Fibroblast of skin of scalp (primary cell): ENCODE measurements at places on chromosomes 4 and X.
A peak's percentile ranks its signal among the peaks of the same experiment; 100 is the strongest.

DNA sequence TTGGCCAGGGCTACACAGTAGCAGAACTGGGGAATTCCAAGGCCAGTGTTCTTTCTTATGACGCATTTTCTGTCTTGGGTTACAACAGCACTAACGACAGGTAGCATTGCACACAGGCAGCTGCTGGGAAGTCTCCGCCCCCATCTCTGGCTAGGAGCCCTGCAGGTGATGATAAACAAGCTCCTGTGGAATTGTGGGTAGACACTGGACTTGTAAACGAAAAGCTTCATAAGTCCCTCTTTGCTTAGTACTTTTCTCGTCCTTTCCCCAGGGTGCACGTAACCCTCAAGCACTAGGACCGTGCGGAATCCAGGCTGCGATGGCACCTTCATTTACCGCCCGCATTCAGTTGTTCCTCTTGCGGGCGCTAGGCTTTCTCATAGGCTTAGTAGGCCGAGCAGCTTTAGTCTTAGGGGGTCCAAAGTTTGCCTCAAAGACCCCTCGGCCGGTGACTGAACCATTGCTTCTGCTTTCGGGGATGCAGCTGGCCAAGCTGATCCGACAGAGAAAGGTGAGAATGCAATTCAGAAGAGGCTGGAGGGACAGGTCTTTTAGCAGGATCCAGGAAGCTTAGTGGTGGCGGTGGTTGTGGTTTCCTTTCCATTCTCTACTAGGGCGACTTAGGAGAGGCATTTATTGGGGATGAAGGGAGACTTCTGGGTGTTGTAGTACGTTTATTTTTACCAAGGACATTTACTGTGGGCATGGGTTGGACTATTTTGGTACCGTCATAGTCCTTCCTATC is at the start of gene FAAH2:
Gene FAAH2 (plus strand): TSS at position 200 of the 745 bp plus-strand sequence. CDS start 120 bp downstream, at position 320.
- DNase-seq = no peak

DNA sequence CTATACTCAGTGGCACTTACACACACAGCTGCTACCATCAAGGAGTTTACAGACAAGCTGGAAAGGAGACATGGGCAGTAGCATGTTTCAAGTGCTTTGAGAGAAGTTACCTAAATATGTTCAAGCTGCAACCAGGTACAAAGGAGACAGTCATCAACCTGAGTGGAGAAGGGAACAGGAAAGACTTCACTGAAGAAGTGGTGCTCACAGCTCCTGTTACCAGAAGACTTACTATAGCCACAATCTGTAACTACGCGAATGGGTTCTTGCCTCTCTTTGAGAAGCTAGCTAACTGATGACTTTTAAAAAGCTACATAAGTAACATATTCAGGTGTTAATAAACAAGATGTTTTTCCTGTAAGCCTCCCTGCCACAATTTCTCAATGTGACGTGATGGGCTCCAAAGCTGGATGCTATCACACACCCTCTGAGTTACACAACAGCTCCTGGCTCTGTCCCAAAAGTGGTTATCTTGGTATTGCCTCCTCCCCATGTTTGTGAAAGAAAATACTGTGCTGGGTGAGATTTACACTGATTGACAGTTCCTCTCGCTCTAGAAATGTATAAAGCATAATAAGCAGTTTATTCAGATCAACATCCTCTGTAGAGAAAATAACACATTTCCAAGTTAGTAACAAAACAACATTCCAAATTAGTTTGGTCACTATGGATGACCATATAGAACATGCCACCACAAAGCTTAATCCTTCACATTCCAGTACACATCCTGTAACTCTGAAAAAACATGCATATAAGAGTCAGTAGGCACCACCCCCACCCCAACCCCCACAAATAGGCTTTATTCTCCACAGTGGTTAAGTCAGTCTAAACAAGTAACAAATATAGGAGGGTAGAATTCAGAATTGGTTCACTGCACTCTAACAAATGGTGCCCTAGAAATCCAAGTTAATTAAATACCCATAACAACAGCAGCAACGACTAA is 81.8 kb downstream of the FRYL start:
- peak; percentile 93 for DNase-seq

DNA sequence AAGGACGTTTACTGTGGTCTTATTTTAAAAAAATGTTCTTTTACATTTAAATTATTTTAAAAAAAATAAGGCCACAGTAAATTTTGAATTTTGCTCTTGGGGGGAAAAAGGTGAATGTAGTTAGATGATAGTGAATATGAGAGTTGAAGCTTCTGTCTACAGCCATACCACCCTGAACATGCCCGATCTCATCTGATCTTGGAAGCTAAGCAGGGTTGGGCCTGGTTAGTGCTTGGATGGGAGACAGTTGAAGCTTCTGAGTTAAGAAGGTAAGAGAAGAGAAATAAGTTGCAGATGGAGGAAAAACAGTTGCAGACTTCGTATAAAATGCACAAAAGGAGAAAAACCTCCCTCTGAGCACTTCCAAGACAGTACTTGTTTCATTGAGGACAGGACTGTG is 115.6 kb upstream of the NR3C2 start:
- DNase-seq = no peak

DNA sequence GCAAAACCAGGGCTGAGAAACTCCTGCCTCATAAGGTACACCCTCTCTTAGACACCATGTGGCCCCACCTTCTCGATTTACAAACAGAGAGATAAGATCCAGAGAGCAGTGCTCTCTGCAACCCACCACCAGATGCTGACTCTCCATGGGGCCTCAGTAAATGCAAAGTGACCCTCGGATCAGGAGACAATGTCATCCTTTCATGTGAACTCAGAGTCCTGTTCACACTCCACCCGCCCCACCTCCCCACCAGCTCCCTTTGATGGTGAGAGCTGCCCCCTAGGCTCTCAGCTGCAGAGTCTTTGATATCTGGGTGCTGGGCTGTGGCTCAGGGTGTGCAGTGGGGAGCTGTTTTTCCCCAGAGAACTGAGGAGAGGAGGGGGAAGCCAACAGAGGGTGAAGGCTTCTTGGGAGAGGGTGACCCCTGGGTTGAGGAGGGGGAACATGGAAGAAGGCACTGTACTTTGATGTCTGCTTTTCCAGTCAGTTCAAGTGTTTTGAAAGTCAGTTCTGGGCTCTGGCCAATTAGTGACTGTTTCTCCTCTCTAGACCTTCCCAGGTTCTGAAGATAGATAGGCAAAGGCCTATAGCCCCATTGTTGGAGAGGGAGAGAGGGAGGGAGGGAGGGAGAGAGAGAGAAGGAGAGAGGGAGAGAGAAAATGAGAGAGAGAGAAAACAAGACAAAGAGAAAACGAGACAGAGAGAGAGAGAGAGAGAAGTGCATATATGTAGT is 88.2 kb downstream of the SCD5 start:
- DNase-seq = no peak

DNA sequence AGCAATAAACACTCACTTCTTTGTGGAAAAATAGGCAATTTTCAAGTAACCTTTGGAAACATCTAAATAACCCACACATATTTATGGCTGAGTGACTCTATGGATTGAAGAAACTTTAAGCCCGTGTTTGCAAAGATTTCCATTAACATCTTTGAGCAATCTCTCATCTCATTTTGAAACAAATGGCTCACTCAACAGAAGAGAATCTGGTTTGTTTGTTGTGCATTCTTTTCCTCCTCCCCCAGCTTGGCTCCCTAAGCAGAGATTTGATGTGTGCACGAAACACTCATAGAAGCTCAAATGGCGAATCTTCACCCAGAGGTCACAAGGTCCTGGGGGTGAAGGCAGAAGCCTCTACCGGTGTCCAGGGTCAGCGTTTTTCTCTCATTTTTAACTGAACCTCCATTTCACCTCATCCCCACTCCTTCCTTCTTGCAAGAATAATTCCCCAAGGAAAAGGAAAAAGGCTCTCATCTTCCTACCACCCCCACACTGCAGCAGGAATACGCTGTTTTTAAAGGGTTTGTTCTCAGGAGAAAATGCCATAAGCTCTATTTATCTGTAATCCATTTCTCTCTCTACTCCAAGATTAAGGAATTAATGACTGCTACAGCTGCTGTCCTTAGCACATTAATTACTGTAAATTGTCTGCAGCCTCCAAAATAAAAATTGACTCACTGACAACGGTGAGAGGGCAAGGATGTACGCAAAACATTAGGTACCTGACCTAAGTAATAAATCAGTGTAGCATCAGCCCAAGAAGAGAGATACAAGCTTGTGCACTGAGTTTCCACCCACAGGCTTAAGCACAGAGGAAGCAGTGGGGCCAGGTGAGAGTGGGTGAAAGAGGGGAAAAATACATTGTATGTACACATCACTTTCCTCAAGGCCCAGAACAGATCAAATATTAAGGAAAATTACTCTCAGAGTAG is 307.6 kb upstream of the NOCT start:
- peak; percentile 14 for DNase-seq

DNA sequence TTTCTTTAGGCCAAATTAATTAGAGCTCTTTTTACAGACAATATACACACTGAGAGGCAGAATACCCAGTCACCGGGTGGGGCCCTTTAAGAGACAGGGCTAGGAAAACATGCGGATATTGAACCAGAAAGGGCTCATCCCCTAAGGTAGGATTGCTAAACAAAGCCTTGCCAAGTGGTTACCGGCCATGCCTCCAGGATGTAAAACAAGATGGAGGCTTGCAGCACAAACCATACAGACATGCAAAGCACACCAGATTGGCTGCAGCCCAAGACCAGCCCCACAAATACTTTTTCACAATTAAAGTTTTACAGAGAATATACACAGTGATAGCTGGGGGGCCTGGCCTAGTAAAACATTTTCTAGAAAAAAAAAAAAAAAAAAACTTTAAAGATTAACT is 210.0 kb downstream of the KLHL4 start:
- no peak for DNase-seq

GRCh38 chr4:178340468-178340867 is 898.2 kb upstream of the AGA start:
- DNase-seq = no peak

DNA sequence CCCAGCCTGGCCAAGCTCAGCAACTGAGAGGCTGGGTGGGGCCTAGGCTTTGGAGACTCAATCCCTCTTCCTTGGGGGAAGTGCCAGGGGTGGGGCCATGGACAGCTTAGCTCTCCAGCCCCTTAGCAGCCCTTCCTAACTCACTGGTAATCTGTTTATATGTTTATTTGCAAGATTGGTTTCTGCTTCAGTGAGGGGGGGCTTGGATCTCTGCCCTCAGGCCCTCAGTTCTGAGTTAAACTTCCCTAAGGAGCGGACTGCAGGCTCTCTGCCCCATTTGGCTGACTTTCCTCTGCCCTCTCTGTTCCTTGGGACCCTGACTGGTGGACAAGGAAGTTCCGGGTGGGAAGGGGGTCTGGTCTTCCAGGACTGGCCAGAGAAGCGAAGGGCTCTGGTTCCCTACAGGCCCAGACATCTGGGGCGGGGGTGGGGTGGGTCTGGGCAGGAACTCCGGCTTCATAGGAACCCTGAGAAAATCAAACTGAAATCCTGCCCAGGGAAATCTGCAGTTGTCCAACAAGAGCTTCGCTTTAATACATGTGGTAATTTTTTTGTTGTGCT is 51.4 kb downstream of the NALF2 start:
- DNase-seq = no peak

DNA sequence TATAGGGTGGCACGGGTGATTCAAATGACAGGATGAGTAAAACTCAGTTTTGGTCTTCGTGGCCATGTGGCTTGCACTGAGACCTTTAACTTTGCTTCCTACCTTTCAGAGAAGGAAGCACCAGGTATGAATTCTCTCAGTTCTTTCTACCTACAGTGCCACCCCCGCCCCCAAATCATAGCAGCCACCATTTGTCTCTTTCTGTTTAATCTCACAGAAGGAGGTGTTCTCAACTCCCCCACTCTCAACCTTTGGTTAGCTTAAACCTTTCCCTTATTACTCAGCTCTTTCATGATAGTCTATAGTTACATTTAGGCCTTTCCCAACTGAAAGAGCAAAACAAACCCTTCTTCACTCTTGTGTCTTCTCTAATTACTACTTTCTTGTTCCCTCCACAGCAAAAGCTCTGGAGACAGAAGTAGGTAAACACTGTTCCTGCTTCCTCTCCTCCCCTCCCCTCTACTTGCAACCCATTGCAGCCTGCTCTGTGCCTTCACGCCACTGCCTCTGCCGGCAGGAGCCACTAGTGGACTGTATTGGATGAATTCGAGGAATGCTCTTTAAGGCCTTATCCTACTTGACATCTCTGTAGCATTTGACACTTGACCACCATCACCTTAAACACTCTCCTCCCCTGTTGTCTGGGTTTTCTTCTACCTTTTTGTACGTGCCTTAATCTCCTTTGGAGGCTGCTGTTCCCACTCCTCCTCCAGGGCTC is 123.7 kb downstream of the AFF1 start:
- no peak for DNase-seq

DNA sequence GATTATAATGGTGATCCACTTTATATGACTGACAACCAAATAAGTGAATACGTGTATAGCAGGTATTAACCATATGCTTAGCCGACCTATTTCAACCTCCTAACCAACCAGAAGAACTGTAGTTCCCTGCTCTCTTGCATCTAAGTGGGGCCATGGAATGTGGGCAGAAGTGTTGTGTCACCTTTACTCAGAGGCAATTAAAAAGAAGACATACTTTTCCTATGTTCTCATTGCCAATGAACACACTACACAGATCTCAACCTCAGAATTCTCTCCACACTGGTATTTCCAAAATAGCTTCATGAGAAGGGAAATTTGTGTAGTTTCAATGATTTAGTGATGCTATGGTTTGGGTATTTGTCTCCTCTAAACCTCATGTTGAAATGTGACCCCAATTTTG is 3.2 kb upstream of the NFKB1 start:
- no peak for DNase-seq
